ENCODE measurements at places on chromosomes 2 and 18. TPM values are rescaled to one million over a fixed set of nuclear protein-coding genes. Genes with fewer than 3 reads are reported as not detected.

Gene PROKR1
- total RNA-seq = not detected

Gene ANKRD30B
- 26.2 TPM for total RNA-seq

Gene SH3RF3
- 3.6 TPM for total RNA-seq

Gene SERPINB13
- not detected for total RNA-seq

Gene APLF
- total RNA-seq = 3.7 TPM

Gene THAP4
- total RNA-seq = 80.6 TPM

Gene TMEM185B
- 38.1 TPM for total RNA-seq

Gene TMEM178A
- total RNA-seq = not detected

Gene TLX2
- 1.7 TPM for total RNA-seq

Gene LAMA3
- total RNA-seq = 2.7 TPM

Gene CKAP2L
- total RNA-seq = 18.0 TPM

Gene LCT
- total RNA-seq = not detected

Gene FMNL2
- total RNA-seq = 37.5 TPM

Gene MGAT5
- total RNA-seq = 31.8 TPM

Gene SERPINB10
- not detected for total RNA-seq

Gene FLACC1
- total RNA-seq = not detected

Gene GRHL1
- 0.57 TPM for total RNA-seq

Gene NETO1
- 19.6 TPM for total RNA-seq

Gene MYO7B
- 6.1 TPM for total RNA-seq

Gene B3GNT2
- total RNA-seq = 42.0 TPM

Gene DSG1
- not detected for total RNA-seq

Gene ECEL1
- not detected for total RNA-seq

Gene TGFA
- 1.0 TPM for total RNA-seq

Gene B3GNT7
- not detected for total RNA-seq

Gene NTSR2
- not detected for total RNA-seq

Gene SERPINB12
- not detected for total RNA-seq

Gene IL1RL1
- total RNA-seq = not detected

Gene LHCGR
- not detected for total RNA-seq

Gene G6PC2
- not detected for total RNA-seq

Gene GALNT3
- not detected for total RNA-seq

Gene EVA1A
- total RNA-seq = 24.6 TPM

Gene RGPD3
- 0.21 TPM for total RNA-seq

Gene PDE11A
- total RNA-seq = 0.91 TPM

Gene PLEKHH2
- total RNA-seq = 0.98 TPM

Gene MARCHF4
- total RNA-seq = 6.9 TPM

Gene CHST9
- total RNA-seq = not detected

Gene CHN1
- 41.3 TPM for total RNA-seq

Gene EHBP1
- total RNA-seq = 47.2 TPM

Gene VIL1
- not detected for total RNA-seq

Gene SUCLG1
- 120 TPM for total RNA-seq

Gene CIB4
- not detected for total RNA-seq

Gene PCARE
- not detected for total RNA-seq

Gene PMAIP1
- total RNA-seq = 23.2 TPM

Gene FN1
- 15.5 TPM for total RNA-seq

Gene ZEB2
- total RNA-seq = 35.0 TPM

Gene NYAP2
- total RNA-seq = not detected

Gene MC4R
- 3.9 TPM for total RNA-seq

Gene OSBPL6
- 3.1 TPM for total RNA-seq

Gene TCF4
- 55.0 TPM for total RNA-seq

Gene CACNB4
- total RNA-seq = 2.2 TPM

Gene LMAN1
- total RNA-seq = 70.6 TPM

Gene OLA1
- total RNA-seq = 294 TPM

All from A172 (cell line).